ENCODE measurements at places on chromosomes 2 and 18.

DNA sequence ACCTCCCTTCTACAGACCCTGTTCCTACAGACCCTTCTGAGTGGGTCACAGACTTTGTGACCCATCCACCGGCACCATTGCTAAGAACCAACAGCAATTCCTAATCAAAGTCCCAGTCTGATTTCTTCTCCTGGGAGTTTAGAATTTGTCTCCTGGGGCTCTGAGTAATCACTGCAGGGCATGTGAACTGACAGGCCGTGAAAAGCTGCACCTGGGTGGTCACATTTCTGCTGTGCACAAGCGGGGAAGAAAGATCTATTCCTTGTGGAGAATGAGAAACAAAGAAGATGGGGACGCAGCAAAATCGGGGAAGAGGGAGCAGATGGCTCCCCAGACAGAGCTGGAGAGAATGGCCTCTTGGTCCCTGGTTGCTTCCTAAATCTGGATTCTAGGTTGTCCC, 151.0 kb downstream of the ARL4C start:
- DNase-seq: no peak

- DNase-seq: no peak
These were observed 36.7 kb downstream of the EMX1 start for GRCh38 chr2:72953976-72954375.

GRCh38 chr2:120526047-120526562, 180.2 kb downstream of the INHBB start:
- DNase-seq: no peak

GRCh38 chr2:128379021-128380015, 60.6 kb upstream of the HS6ST1 start:
- no peak for DNase-seq

GRCh38 chr18:46019936-46020335, 52.1 kb downstream of the PSTPIP2 start:
- no peak for DNase-seq

- no peak for DNase-seq
These were observed 205.7 kb downstream of the AGAP1 start for GRCh38 chr2:235699576-235699975.

DNA sequence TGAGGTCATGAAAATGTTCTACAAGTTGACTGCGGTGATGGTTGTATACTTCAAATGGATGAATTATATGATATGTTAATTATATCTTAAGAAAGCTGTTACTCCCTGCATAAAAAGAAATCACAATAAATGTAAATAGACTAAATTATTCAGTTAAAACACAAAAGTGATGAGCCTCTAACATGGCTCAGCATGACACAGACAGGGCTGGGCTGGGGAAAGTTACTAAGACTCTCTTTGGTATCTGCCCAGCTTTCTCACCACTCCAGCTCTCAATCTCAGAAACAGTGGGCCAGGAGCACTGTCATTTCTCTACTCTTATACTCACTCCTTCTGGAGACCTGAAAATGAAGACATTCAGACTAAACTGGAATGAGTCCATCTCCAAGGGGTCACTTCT, 3.5 kb downstream of the CYP27C1 start:
- DNase-seq: no peak

DNA sequence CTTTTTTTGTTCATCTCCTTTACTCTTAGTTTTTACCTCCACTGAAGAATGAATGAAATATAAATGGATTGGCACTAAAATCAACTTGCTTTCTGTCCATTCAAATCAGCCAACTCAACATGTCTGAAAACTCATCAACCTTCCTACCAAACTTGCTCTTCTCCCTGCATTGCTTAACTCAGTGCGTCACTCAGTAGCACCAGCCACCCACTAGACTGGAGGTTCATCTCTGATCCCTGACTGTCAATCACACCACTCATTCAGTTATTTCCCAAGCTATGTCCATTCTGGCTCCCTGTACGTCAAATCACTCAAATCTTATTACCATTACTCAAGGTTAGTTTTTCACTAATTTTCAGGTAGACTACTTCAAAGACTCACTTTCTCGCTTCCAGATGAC, 75.2 kb upstream of the RBMS1 start:
- DNase-seq: no peak

- no peak for DNase-seq
These were observed 127.1 kb downstream of the CERS6 start for GRCh38 chr2:168583064-168583709.

- no peak for DNase-seq
These were observed 61.9 kb upstream of the PSMD14 start for GRCh38 chr2:161246281-161246680.

DNA sequence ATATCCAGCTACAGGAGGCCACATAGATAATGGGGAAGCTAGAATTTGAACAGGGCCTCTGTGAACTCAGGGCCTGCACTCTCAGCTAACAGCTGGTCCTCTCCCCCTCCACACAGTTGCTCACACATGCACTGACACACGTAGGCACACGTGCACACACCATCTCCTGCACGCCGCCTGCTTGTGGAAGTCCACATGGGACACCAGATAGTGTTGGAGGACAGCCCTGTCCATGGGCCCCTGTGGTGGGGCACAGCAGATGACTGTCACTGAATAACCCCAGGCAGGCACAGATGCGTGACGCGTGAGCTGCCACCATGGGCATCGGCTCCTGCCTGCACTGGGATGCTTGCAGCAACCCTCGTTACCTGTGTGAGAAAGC, 52.9 kb downstream of the ADI1 start:
- no peak for DNase-seq

DNA sequence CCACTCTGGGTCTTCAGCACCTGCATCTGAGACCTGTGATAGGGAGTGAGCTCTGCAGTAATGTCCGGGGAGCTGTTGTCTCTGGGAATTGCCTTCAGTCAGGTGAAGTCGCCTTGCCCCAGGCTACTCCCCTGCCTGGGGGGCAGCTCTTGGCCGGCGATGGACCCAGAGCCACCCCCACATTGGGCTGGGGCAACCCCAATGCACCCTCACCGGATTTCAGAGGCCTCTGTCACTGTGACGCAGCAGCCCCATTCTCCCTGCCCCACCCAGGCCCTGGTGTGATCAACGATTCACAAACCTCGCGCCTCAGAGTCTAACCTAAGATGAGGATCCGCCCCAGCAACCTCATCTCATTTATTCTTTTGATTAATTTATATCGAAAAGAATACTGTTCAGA, 303.6 kb downstream of the NDUFA10 start:
- no peak for DNase-seq

DNA sequence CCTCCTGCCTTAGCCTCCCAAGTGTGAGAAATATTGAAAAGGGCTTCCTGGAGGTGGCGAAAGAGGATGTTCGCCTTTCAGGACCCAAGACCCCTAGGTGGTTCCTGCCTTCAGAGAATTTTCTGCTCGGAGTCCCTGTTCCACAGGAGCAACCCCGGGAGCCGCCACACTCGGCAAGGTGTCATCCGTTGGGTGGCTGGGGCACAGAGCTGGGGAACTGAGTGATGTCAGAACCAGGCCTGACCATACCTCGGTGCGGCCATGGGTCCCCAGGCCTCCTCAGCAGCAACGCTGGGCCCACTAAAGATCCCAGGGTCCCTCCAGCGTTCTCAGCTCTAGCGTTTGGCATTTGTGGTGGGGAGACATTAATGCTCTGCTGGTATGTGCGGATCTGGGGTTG, 23.7 kb upstream of the TAF1B start:
- DNase-seq: no peak

- no peak for DNase-seq
These were observed 608.3 kb downstream of the ERBB4 start for GRCh38 chr2:211930331-211930730.

GRCh38 chr18:70293166-70293565, 4.3 kb downstream of the SOCS6 start:
- DNase-seq: no peak

GRCh38 chr18:26506012-26506411, 42.3 kb downstream of the KCTD1 start:
- no peak for DNase-seq

DNA sequence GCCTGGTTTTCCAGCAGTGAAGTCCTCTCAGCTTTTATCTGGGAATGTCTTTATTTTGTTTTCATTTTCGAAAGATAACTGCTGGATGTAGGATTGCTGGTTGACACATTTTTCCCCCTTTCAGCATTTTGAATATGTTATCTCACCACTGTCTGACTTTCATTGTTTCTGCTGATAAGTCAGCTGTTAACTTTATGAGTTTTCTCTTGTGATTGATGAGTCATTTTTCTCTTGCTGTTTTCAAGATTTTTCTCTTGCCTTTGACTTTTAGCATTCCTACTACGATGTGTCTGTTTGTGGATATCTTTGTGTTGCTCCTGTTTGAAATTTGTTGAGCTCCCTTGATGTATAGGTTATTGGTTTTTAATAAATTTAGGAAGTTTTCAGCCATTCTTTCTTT, 85.5 kb downstream of the AGPS start:
- DNase-seq: no peak

GRCh38 chr2:158725441-158725891, 69.7 kb upstream of the DAPL1 start:
- no peak for DNase-seq

GRCh38 chr2:29329899-29330298, 214.7 kb downstream of the CLIP4 start:
- no peak for DNase-seq

DNA sequence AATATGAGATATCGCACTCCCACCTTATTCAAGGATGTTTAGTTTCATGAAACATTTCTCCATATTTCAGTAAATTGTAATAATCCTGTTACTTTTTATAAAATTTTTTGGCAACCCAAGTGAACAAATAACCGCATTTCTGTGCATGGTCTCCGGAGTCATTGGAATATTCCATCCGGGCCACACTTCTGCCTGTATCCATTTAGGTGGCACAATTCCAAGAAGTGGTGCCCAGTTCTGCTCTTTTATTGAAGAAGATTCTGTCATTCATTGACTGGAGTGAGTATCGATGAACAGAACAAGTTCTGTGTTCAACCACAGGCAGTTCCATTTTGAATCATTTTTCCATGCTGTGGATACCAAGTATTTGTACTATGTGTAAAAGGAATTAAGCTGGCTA, 26.6 kb upstream of the ICOS start:
- DNase-seq: no peak

DNA sequence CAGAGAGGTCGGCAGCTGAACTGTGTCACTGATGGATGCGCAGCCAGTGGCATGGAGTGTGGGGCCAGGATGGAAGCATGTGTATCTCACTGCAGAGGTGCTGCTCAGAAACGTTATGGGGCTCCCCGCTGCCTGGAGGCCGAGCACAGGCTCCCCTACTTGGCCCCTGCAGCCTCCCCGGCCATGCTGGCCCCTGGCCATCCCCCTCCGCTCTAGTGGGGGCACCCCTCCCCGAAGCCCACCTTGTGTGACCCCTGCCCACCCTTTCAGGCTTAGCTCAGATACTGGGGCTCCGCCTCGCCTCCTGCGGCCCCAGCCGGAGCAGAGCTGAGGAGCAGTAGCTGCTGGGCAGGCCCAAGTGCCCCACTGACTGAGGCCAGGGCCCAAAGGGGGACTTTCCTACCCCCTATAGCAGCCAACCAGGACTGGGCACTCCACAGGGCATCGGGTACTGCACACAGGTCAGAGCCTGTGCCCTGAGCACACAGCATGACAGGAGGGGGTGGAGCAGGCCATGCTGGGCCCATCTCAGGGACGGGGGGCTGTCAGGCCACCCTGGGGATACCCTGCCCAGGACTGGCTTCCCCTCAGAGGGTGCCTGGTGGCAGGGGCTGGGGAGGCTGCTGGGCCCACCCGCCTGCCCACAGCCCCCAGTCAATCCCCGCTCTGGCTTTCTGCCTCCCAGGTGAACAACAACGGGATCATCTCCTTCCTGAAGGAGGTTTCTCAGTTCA, 31.3 kb downstream of the SNED1 start:
- no peak for DNase-seq

DNA sequence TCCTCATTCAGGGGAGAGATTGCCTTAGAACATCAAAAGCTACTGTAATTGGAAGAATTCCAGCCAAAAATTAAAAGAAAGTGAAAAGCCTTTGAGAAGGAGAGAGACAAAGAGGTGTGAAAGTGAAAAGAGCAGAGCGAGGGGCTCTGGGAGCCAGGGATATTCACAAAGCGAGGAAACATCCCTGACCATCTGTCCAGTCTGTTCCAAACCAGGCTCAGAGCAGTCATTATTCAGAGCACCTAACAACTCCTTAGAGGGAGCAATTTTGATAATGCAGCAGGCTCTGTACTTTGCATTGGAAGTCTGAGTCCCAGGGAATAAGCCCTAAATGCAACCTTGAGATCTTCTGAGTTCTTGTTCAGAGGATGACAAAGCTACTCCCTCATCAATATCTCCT, 119.1 kb upstream of the LYPD1 start:
- no peak for DNase-seq

DNA sequence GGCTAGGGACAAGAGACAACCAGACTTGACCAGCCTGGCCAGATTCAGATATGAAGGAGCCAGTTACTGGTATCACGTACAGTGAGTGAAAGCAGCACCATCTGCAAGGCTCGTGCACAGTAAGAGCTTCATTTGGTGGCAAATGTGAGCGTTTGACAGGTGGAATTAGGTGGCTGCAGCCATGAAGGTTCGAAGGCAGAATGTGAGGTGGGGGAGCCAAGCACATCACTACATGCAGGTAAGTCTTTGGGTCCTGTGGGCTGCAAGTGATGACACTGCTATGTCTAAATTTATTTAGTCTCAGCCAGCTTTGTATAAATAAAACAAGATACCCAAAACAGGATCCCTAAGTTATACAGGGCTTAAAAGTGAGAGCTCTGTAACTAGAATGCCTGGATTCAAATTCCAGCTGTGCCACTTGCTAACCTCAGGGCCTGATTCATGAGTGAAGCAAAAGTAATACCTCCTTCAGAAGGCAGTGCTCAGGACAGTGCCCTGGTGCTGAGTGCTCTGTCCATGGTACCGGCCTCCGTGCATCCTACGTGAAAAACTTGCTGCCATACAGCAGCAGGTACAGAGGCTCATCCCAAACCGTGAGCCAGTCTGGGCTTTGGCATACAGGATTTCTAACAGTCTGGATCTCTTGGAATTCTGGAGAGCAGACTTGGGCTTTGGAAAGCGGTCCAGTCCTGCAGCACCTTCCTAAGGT, 18.6 kb downstream of the DDX18 start:
- DNase-seq: no peak

GRCh38 chr2:165837122-165837521, 43.1 kb upstream of the GALNT3 start:
- DNase-seq: no peak

DNA sequence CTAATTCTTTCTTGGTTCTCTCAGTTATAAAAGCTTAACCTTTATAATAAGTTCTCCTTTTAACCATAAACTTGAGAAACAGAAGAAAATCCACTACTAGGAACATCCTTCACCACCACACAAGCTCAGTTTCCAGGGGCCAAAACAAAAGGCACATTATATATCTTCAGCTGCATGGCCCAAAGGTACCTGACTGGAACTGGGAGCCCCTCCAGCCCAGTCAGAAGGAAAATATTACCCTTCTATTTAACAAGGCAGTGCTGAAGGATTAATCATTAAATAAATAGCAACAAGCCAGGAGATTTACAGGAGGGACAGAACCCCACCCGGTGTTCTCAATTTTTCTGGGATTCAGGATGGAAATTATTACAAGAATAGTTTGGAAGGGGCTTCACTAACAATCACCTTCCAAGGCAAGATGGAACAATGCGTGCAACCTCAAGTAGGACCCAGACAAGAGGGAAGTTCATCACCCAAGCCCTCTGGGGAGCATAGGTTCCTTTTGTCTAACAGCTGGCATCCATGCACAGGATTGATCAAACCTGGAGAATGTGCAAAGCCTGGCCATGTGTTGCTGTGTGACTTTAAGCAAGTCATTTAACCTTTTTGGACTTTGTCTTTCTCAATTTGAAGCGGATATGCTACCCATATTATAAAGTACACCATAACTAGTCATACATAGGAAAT, 159.6 kb upstream of the SETBP1 start:
- DNase-seq: no peak

GRCh38 chr18:59871711-59872362, 28.0 kb upstream of the PMAIP1 start:
- DNase-seq: no peak

Data from stimulated activated CD4-positive, alpha-beta T cell treated with anti-CD3 and anti-CD28 coated beads, Interleukin-1b, Interleukin-23, amount 100 ng/mL, for 1 hour (primary cell).